Kidney (tissue), 22 donors: ENCODE measurements at places on chromosomes 1 and 21. TPM values are rescaled to one million over a fixed set of nuclear protein-coding genes. Genes with fewer than 3 reads are reported as not detected.

GRCh38 chr1:103247517-103247916, 139.2 kb upstream of the COL11A1 start:
- DNase-seq, result no peak

GRCh38 chr1:89987159-89987819, 7.6 kb upstream of the ZNF326 start:
- peak; percentile 88 for DNase-seq

The S100A12 gene
- 2.7 TPM for polyA plus RNA-seq

The KIF2C gene
- 0.47 TPM for polyA plus RNA-seq

The BNIPL gene
- 3.1 TPM for polyA plus RNA-seq

GRCh38 chr1:217052196-217052595, 329.0 kb upstream of the ESRRG start:
- DNase-seq, result no peak

The PLA2G2D gene
- polyA plus RNA-seq, result not detected

DNA sequence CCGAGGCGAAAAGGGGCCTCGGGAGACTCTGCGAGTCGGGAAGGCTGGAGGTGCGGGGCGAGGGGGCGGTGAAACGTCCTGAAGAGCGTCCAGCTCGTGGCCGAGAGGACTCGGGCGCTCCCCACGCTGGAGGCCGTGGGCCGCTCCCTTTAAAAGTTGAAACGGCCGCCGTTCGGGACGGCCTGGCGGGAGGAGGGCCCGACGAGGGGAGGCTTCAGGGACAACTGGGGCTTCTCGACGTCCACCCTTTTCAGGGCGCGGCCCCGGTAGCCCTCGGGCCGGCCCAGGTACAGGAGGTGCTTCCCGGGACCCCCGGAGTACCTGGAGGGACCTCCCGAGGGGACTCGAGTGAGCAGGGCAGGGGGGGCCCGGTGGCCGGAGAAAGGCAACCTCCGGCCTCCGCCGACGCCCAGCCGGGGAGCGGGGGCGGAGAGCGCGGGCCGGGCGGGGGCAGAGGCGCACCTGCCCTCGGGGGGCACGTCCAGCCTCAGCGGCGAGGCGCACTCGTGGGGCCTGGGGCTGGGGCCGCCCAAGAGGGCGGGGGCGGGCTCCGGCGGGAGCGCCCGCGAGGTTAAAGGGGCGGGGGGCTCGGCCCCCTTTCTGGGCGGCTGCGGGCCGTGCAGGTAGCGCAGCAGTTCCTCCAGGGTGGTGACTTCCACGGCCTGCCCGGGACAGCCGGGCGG, 14.0 kb downstream of the SEMA6C start:
- DNase-seq, result no peak

The DMBX1 gene
- not detected for polyA plus RNA-seq

The OR14K1 gene
- polyA plus RNA-seq, result not detected

GRCh38 chr21:44477712-44478111, 22.4 kb downstream of the LRRC3 start:
- DNase-seq, result no peak

GRCh38 chr21:40938611-40939010, 91.7 kb upstream of the DSCAM start:
- no peak for DNase-seq

- DNase-seq, result no peak
Observed at GRCh38 chr1:179814546-179814838, 63.1 kb downstream of the TOR1AIP2 start.

- DNase-seq, result no peak
Observed at GRCh38 chr1:95652423-95652965, 418.5 kb downstream of the RWDD3 start.

GRCh38 chr1:89877756-89878155, 56.9 kb downstream of the LRRC8D start:
- no peak for DNase-seq
